ENCODE measurements at places on chromosomes 4 and X. TPM values are rescaled to one million over a fixed set of nuclear protein-coding genes. Genes with fewer than 3 reads are reported as not detected.

FAT4 gene
- total RNA-seq = 6.7 TPM

BBS12 gene
- 5.4 TPM for total RNA-seq

KLF8 gene
- total RNA-seq = 3.3 TPM

PITX2 gene
- total RNA-seq = not detected

MTNR1A gene
- not detected for total RNA-seq

DCAF4L1 gene
- total RNA-seq = 0.19 TPM

TCEAL2 gene
- 0.47 TPM for total RNA-seq

ZFYVE28 gene
- 5.6 TPM for total RNA-seq

SPANXA2 gene
- not detected for total RNA-seq

SYTL5 gene
- 0.41 TPM for total RNA-seq

ESX1 gene
- not detected for total RNA-seq

XK gene
- total RNA-seq = 11.0 TPM

MND1 gene
- total RNA-seq = 0.38 TPM

PCDH19 gene
- 0.38 TPM for total RNA-seq

TREX2 gene
- not detected for total RNA-seq

TASL gene
- total RNA-seq = 0.30 TPM

C4orf54 gene
- total RNA-seq = 1.2 TPM

CA5B gene
- 3.2 TPM for total RNA-seq

GLRA3 gene
- total RNA-seq = not detected

KCTD8 gene
- 0.14 TPM for total RNA-seq

Data from left ventricle myocardium inferior (tissue), 1 donor.